Keratinocyte (primary cell): ENCODE measurements at places on chromosomes 12 and 14. TPM values are rescaled to one million over a fixed set of nuclear protein-coding genes. Genes with fewer than 3 reads are reported as not detected.

GRCh38 chr12:132545955-132546354 is 56.0 kb downstream of the FBRSL1 start:
- H3K27ac ChIP-seq: no peak overlapping the region
- peaks cover 2% of the 10 kb centered on the region for H3K36me3 ChIP-seq
- H3K27me3 ChIP-seq: no peaks in the 10 kb centered on the region
- peaks cover 2% of the 10 kb centered on the region for H3K4me1 ChIP-seq
- DNase-seq: no peak
- H3K4me3 ChIP-seq: no peak overlapping the region

DNA sequence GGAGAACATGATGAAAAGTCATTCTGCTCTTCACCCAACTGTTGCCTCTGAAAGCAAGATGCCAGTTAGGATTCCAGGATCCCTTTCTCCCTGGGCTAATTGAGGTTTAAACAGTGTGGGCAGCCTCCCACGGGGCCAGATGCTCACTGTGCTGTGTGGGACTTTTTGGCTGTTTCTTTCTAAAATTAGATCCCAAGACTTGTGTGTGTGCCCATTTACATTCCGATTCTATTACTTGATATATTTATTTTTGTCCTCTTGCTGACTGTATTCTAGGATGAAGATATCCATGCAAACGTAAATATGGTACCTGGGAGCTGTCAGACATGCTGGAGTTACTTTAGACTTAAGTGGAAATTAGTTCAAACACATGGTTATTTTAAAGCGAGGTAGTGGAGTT is 6.2 kb downstream of the IFT43 start:
- no peak for DNase-seq
- H3K4me1 ChIP-seq: peaks cover 5% of the 10 kb centered on the region
- H3K36me3 ChIP-seq: peaks cover 7% of the 10 kb centered on the region
- H3K27ac ChIP-seq: no peak overlapping the region
- no peaks in the 10 kb centered on the region for H3K27me3 ChIP-seq
- H3K4me3 ChIP-seq: no peak overlapping the region

DNA sequence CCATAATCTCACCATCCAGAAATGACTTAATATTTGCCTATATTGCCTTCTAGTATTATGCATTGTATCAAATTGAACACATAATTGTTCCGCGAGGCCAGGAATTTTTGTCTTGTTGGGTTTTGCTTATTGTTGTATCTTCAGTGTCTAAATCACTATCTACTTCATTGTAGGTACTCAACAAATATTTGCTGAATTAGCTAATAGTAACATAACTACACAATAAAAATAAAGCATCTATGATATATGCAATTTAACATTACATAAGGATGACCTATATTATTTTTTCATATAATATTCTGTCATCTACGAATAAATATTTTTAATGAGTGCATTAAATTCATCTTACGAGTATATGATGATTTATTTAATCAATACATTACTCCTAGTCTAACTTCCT is 656.3 kb downstream of the ETNK1 start:
- no peaks in the 10 kb centered on the region for H3K27me3 ChIP-seq
- no peak overlapping the region for H3K4me3 ChIP-seq
- H3K36me3 ChIP-seq: no peaks in the 10 kb centered on the region
- DNase-seq: no peak
- H3K27ac ChIP-seq: no peak overlapping the region
- H3K4me1 ChIP-seq: no peaks in the 10 kb centered on the region

- peaks cover 2% of the 10 kb centered on the region for H3K27me3 ChIP-seq
- no peak overlapping the region for H3K4me3 ChIP-seq
- DNase-seq: no peak
These were observed 39.8 kb upstream of the NRXN3 start for GRCh38 chr14:78130356-78130755.

DNA sequence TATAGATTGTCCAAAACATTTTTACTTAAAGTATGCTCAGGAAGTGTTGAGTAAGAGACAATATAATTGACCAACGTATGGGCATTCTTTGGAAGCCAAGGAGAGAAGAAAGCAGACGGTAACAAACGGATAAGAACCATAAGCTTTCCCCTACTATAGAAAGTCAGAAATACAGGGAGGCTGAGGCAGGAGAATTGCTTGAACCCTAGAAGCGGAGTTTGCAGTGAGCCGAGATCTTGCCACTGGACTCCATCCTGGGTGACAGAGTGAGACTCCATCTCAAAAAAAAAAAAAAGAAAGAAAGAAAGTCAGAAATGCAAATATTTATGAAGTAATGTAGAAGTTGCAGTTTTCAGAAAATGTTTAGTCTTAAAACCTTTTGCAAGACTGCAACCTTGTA is 51.2 kb upstream of the PCED1B start:
- no peaks in the 10 kb centered on the region for H3K27me3 ChIP-seq
- peaks cover 12% of the 10 kb centered on the region for H3K4me1 ChIP-seq
- no peak overlapping the region for H3K27ac ChIP-seq
- H3K36me3 ChIP-seq: no peaks in the 10 kb centered on the region
- H3K4me3 ChIP-seq: no peak overlapping the region

Gene TRIM9
- 0.03 to 0.09 TPM (median 0.04 TPM) in 3 replicates for polyA plus RNA-seq

Gene NYNRIN
- polyA plus RNA-seq: 4.9 to 9.0 TPM (median 6.5 TPM) in 3 replicates

GRCh38 chr12:90920222-90920621 is 34.8 kb downstream of the CCER1 start:
- no peak for DNase-seq
- H3K36me3 ChIP-seq: no peaks in the 10 kb centered on the region
- no peaks in the 10 kb centered on the region for H3K27me3 ChIP-seq
- H3K4me1 ChIP-seq: peaks cover 5% of the 10 kb centered on the region
- H3K4me3 ChIP-seq: no peak overlapping the region

Gene PPP1R3E
- 1.6 to 2.5 TPM (median 1.9 TPM) in 3 replicates for polyA plus RNA-seq

DNA sequence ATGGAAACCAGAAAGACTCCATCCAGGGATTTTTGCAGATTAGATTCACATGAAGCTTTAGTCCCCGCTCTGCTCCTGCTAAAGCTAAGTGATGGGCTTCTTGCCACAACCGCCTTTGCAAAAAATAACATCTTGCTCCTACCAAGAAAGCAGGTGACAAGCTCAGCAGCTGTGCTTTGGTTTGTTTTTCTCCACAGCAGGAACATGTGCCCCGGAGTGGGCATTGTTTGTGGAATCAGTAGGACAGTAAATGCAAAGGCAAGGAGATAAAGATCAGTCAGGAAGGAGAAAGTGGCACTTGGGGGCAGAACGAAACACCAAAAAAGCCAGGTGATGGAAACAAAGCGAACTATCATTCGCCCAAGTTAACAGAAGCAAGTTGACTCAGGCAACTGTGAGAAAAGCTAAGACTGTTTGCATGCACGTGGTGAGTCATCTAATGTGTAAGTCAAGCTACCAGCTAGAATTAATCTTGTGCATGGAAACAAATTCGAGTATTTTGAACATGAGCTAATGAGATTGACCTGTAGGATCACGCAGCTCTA is 165.5 kb upstream of the PLXNC1 start:
- no peaks in the 10 kb centered on the region for H3K36me3 ChIP-seq
- peak; percentile 35 for DNase-seq
- no peak overlapping the region for H3K4me3 ChIP-seq
- H3K4me1 ChIP-seq: peaks cover 16% of the 10 kb centered on the region
- H3K27me3 ChIP-seq: no peaks in the 10 kb centered on the region
- H3K27ac ChIP-seq: no peak overlapping the region

GRCh38 chr12:386651-387050 is 2.5 kb downstream of the KDM5A start:
- H3K4me3 ChIP-seq: no peak overlapping the region
- no peak for DNase-seq
- H3K27me3 ChIP-seq: no peaks in the 10 kb centered on the region
- peak overlapping the region; percentile 97 for H3K27ac ChIP-seq

- H3K27ac ChIP-seq: no peak overlapping the region
- no peak overlapping the region for H3K4me3 ChIP-seq
- DNase-seq: no peak
- H3K36me3 ChIP-seq: no peaks in the 10 kb centered on the region
- peaks cover 4% of the 10 kb centered on the region for H3K27me3 ChIP-seq
- no peaks in the 10 kb centered on the region for H3K4me1 ChIP-seq
These were observed 69.5 kb upstream of the DIO3 start for GRCh38 chr14:101491841-101492240.

Gene NANOG
- 0.01 TPM in 2 of 3 replicates, not detected in the other for polyA plus RNA-seq

- DNase-seq: no peak
- no peak overlapping the region for H3K4me3 ChIP-seq
- no peaks in the 10 kb centered on the region for H3K27me3 ChIP-seq
- H3K4me1 ChIP-seq: peaks cover 27% of the 10 kb centered on the region
- H3K27ac ChIP-seq: no peak overlapping the region
These were observed 7.1 kb downstream of the ARHGDIB start for GRCh38 chr12:14954269-14954668.

DNA sequence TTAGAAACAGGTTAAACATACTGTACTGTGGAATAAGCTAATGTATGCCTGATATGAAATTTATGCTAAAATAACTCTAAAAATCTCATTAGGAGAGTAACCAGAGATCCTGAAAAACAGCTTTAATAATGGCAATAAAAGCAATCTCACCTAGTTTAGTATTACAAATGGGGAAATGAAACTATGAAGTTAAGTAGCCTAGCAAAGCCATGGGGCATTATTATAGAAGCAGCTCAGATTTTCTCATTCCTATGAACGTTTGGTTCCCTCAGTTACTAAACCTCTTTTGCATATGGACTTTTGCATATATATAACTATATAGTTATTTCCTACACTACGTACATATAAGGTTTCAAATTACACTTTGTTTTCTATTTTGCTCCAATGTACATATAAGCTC is 25.0 kb upstream of the APPL2 start:
- no peaks in the 10 kb centered on the region for H3K27me3 ChIP-seq
- H3K36me3 ChIP-seq: no peaks in the 10 kb centered on the region
- no peak overlapping the region for H3K27ac ChIP-seq
- DNase-seq: no peak
- no peak overlapping the region for H3K4me3 ChIP-seq

GRCh38 chr12:51326698-51327439 is 2.9 kb upstream of the BIN2 start:
- no peaks in the 10 kb centered on the region for H3K36me3 ChIP-seq
- H3K27me3 ChIP-seq: no peaks in the 10 kb centered on the region
- H3K27ac ChIP-seq: peak overlapping the region; percentile 46
- no peak for DNase-seq

- H3K27ac ChIP-seq: no peak overlapping the region
- H3K27me3 ChIP-seq: no peaks in the 10 kb centered on the region
- H3K36me3 ChIP-seq: no peaks in the 10 kb centered on the region
- no peak for DNase-seq
- no peaks in the 10 kb centered on the region for H3K4me1 ChIP-seq
These were observed 155.6 kb downstream of the MON2 start for GRCh38 chr12:62622177-62622576.

DNA sequence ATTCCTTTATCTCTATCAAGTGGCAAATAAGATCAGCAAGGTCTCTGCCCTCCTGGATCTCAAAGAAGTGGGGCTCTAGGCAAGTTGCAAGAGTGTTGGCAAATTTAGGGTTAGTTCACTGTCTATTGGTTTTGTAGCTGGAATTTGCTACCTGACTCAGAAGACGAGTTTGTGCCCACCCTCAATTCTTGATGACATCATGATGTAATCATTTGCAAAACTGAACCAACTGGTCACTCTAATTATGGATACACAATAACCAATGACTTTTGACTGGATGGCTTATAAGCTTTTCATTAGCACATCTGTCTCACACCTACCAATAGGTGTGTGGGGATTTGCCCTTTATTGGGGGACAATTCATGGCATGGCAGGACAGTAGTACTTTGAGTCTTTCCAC is 4.6 kb downstream of the TMEM233 start:
- H3K27ac ChIP-seq: no peak overlapping the region
- no peaks in the 10 kb centered on the region for H3K36me3 ChIP-seq
- H3K4me1 ChIP-seq: no peaks in the 10 kb centered on the region
- DNase-seq: no peak
- H3K4me3 ChIP-seq: no peak overlapping the region
- H3K27me3 ChIP-seq: peaks cover 30% of the 10 kb centered on the region

- H3K4me3 ChIP-seq: no peak overlapping the region
- H3K27ac ChIP-seq: no peak overlapping the region
These were observed 10.5 kb downstream of the NTF3 start for GRCh38 chr12:5442251-5443006.

DNA sequence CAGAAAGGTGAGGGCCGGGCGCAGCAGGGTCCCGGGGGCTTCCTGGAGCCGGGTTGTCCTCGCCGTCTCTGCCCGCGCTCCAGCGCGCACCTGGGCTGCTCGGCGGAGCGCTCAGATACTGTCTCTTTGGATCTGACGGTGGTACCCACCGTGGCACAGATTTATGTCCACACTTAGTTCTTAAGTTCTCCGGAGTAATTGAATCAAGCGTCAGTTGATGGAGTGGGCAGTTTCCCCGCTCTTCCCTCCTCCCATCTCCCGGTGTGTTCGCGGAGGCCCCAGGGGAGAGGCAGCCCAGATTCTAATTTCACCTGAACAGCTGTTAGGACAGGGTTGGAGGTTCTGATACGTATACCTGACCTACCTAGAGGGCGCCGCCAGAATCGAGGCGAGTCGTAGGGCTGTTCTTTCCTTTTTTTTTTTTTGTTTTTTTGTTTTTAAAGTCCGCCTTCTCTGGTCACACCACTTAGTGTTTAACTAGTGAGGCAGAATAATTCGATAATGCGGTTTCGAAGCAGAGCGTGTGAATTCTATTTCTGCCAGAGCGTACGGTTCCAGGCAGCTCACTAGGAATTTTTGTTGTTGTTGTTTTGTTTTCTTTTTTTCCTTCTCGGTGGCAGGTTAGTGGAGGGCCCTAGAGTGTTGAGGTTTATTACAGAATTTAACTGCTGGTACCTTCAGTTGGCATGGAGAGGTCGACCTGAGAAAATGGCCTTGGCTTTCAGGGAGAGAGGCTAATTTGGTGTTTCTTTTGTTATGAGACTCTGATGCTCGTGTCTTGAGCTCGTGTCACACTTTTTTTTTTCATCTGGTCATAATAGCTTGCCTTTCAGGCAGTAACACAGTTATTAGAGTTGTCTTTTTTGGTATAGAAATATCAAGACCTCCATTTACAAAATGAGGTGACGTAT is 22.3 kb upstream of the GNS start:
- no peak overlapping the region for H3K27ac ChIP-seq
- peaks cover 44% of the 10 kb centered on the region for H3K27me3 ChIP-seq
- no peaks in the 10 kb centered on the region for H3K36me3 ChIP-seq
- peak overlapping the region; percentile 54 for H3K4me3 ChIP-seq
- no peak for DNase-seq

Gene SPTB
- 0.02 to 0.09 TPM in 2 of 3 replicates, not detected in the other for polyA plus RNA-seq

DNA sequence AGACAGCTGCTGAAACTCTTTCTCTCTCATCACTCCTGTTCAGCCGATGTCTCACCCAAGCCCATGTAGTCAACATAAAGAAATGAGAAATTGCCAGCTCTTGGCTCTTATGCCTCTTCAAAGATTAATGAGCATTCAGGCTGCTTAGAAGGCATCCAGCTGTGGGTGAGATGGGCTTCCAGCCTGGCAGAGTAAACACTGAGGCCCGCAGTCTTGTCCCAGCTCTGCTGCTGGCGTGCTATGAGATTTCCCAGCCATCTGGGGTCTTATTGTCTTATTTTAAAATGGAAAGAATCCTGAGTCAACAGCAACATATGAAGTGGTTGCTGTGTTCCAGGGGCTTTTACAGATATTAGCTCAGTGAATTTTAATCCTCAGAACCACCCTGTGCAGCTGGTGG is 12.6 kb downstream of the RXYLT1 start:
- H3K4me1 ChIP-seq: no peaks in the 10 kb centered on the region
- DNase-seq: no peak
- peaks cover 2% of the 10 kb centered on the region for H3K36me3 ChIP-seq
- H3K27me3 ChIP-seq: no peaks in the 10 kb centered on the region
